Stimulated activated CD4-positive, alpha-beta T cell treated with anti-CD3 and anti-CD28 coated beads, Interleukin-12 subunit alpha, Interleukin-12 subunit beta, amount 100 ng/mL, for 24 hours (primary cell): ENCODE measurements at places on chromosomes 16 and 17.

DNA sequence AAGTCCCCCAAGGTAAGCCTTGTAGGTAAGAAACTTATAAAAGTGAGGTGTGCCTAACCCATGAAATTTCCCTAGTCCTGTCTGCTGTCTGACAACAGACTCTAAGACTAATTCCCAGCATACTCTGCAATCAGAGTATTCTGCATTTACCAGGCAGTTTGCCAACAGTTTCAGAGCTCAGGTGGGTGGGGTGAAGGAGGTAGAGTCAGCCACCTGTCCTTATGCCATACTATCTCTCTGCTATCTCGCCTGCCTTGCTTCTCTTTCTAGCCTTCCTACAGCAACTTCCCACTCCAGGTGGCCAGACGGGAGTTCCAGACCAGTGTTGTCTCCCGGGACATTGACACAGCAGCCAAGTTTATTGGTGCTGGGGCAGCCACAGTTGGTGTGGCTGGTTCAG, 2.3 kb downstream of the ATP5MC1 start:
- DNase-seq: no peak

- DNase-seq: no peak
Observed at GRCh38 chr17:11898526-11899235, 98.6 kb downstream of the ZNF18 start.

DNA sequence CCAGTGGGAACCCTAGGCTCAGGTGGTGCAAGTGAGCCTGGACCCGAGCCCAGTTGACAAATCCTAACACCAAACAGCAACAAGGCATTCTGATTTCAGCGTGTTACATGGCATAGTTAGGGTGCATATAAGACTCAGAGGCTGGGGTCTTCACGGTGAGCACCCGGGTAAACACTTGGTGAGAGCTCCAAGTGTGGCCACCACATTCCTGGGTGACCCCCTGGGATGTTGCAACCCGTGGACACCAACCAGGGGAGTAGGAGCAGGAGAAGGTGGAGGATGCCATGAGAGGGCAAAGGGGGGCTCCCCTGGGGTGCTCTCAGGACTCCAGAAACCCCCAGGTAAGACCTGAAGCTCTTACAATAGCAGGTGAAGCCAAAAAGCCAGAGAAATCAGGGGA, 69.9 kb upstream of the CDH5 start:
- DNase-seq: no peak

DNA sequence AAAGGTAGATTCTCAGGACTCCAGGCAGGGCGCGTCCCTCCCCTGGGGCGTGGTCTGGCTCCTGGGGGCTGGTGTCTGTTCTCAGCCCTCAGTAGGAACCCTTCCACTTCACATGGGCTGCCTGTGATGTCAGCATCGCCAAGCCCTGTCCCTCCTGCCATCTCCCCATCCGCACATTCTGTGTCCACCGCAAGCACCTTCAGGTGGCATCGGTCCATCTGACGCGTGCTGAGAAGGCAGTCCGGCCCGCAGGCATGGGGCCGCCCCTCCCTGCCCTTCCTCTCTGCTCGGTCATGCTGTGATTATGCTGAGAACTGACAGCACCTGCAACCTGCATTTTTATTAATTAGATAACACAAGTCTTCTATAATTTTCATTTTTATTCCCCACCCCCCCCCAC, 12.7 kb upstream of the DNAH17 start:
- DNase-seq: no peak

DNA sequence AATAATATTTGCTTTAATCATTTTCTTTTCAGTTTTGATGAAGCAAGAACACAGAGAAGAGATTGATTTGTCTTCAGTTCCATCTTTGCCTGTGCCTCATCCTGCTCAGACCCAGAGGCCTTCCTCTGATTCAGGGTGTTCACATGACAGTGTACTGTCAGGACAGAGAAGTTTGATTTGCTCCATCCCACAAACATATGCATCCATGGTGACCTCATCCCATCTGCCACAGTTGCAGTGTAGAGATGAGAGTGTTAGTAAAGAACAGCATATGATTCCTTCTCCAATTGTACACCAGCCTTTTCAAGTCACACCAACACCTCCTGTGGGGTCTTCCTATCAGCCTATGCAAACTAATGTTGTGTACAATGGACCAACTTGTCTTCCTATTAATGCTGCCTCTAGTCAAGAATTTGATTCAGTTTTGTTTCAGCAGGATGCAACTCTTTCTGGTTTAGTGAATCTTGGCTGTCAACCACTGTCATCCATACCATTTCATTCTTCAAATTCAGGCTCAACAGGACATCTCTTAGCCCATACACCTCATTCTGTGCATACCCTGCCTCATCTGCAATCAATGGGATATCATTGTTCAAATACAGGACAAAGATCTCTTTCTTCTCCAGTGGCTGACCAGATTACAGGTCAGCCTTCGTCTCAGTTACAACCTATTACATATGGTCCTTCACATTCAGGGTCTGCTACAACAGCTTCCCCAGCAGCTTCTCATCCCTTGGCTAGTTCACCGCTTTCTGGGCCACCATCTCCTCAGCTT, 45.0 kb downstream of the ESRP2 start:
- no peak for DNase-seq

DNA sequence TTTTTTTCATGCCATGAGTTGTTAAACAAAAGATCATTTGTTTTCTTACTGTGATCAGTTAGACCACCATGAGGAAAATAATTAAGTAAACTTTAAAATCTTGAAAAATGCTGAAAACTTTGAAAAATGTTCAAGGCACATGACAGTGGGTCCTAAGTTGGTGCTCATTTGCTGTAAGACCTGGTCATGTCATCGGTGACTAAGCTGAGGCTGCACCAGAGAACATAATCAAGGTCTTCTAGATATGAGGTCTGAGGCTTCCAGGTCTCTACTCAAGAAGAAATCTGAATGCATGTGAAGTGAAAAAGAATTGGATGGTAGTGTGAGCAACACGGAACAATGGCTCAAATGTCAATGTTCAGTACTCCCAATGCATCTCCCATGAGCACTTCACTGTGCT, 87.6 kb downstream of the CFDP1 start:
- no peak for DNase-seq

DNA sequence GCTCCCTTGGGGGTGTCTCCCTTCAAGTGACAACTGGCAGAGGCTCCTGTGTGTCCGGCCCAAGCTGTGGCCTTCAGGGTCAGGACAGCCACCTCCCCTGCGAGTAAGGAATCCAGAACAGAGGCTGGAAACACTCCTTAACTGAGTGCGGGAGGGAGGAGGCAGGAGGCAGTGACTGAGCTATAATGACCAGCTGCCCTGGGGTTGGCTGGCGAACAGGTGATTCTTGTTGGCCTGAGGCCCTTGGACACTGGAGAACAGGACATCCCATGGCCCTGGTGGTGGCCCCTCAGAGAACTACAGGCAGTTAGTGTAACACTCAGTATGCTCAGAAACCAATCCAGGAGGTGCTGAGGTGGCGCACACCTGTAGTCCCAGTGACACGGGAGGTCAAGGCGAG, 9.4 kb upstream of the SNAI3 start:
- no peak for DNase-seq
